Activated CD8-positive, alpha-beta memory T cell treated with anti-CD3 and anti-CD28 coated beads for 1 hour (primary cell): ENCODE measurements at places on chromosomes 2 and 18.

DNA sequence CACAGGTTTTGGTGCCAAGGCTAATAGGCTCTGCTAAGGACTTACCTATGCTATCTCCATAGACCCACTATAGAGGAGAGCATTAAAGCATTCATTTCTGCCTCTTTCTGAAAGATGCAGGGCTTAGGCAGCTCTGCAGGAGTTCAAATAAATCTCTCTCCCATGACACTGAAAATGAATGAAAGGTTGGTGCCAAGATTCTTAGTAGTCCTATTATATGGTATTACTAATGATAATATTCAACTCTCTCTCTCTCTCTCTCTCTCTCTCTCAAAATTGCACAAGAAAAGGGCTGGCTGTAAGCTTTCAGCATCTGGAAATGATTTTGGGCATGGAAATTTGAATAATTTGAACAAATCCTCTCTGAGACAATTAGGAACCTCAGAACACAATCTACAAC, 433.7 kb downstream of the MBD2 start:
- no peak for DNase-seq

DNA sequence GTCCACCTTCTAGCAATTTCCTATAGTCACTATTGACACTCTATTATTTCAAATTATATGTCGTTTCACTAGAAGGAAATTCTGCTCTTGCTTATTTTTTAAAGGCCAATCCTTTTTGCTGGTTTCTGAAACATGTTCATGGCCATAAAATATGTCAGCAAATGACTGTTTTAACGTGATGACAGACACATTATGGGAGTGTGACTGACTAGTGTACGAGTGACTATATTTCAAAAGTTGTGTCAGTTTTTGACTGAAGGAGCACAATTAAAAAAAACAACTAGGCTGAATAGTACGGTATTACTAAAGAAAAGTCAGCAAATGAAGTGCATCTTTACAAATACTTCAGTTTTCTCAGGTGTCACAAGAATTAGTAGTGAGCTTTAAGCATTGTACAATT, 196.0 kb downstream of the NR4A2 start:
- no peak for DNase-seq

GRCh38 chr2:126858013-126858412, 40.7 kb upstream of the TEX51 start:
- DNase-seq: no peak

DNA sequence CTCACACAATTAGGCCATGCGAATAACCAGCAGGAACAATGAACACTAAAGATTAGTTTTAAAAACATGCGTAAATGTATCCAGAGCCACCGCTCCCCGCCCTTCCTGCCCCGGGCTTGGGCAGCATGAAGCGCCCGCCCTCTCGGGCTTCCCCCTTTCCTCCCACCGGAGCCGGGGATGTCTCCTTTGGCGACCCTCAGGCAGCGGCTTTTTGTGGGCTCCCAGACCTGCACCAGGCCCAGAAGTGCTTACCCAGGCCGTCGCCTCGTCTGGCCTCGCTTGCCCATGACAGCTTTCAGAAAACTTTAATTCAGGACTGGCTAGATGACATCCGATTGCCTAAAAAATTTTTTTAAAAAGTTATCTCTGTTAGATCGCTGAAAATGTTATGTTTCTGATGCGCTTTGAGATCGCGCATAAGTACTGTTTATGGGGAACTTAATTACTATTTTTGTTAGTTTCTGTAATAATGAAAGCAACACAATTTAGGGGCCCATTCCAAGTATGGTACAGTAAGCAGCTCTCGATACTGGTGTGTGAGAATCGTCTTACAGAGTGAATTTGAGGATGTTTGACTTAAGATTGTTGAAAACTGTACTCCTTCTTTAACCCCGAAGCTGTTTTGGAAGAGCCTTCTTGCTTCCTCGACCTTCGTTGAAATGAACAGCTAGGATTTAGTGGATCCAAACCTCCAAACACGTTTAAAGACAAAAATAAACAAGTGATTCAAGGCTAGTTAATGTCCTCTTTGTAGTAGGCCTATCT, 1.1 kb downstream of the MAP3K20 start:
- DNase-seq: no peak

GRCh38 chr2:124258140-124258880, 233.2 kb downstream of the CNTNAP5 start:
- DNase-seq: no peak

- DNase-seq: no peak
Measured at GRCh38 chr2:170481201-170481600, 233.9 kb upstream of the SP5 start.

- no peak for DNase-seq
Measured at GRCh38 chr2:233766416-233766815, 6.3 kb downstream of the UGT1A1 start.

- DNase-seq: no peak
Measured at GRCh38 chr2:175606010-175606841, 395.8 kb downstream of the LNPK start.

DNA sequence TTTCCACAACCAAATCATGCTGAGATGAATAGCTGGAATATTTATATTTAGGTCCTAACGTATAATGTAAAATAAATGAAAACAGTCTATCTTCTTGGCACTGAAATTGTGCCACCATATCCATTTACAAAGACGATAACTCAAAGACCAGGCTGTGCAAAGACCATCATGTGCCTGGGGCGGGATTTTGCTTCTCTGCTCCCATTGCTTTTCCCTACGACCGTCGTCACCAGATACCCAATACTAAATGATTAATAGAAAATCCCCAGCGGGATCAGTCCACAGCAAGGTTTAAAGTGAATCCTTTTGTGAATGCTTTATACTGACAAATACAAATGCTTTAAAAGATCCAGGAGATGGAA, 194.3 kb upstream of the ARL4C start:
- no peak for DNase-seq

DNA sequence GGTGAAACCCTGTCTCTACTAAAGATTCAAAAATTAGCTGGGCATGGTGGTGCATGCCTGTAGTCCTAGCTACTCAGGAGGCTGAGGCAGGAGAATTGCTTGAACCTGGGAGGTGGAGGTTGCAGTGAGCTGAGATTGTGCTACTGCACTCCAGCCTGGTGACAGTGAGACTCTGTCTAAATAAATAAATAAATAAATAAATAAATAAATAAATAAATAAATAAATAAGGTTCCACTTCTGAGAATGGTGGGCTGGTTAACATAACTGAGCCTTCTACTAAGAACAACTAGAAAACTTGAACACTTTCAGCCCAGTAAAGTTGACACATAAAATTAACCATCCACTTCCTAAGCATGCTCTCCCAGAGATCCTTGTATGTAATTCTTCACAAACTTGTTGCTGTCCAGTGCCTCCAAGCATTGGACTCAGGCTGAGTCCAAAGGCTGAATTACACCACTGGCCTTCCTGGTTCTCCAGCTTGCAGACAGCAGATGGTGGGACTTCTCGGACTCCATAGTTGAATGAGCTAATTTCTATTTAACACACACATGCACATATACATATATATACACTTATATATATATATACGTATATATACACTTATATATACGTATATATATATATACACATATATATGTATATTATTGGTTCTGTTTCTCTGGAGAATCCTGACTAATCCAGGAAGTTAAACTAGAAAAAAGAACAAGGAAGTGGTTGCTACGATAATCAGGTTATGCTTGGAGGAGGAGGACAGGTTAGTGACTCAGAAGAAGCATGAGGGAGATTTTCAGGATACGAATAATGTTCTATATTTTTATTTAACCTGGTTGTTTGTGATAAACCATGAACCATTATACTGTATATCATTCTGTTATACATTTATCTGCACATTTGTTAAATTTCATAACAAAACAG, 348.8 kb downstream of the METTL4 start:
- no peak for DNase-seq

- no peak for DNase-seq
Measured at GRCh38 chr2:98793897-98794830, 63.2 kb upstream of the MGAT4A start.

GRCh38 chr2:85621338-85621737, 5.4 kb downstream of the USP39 start:
- DNase-seq: no peak

DNA sequence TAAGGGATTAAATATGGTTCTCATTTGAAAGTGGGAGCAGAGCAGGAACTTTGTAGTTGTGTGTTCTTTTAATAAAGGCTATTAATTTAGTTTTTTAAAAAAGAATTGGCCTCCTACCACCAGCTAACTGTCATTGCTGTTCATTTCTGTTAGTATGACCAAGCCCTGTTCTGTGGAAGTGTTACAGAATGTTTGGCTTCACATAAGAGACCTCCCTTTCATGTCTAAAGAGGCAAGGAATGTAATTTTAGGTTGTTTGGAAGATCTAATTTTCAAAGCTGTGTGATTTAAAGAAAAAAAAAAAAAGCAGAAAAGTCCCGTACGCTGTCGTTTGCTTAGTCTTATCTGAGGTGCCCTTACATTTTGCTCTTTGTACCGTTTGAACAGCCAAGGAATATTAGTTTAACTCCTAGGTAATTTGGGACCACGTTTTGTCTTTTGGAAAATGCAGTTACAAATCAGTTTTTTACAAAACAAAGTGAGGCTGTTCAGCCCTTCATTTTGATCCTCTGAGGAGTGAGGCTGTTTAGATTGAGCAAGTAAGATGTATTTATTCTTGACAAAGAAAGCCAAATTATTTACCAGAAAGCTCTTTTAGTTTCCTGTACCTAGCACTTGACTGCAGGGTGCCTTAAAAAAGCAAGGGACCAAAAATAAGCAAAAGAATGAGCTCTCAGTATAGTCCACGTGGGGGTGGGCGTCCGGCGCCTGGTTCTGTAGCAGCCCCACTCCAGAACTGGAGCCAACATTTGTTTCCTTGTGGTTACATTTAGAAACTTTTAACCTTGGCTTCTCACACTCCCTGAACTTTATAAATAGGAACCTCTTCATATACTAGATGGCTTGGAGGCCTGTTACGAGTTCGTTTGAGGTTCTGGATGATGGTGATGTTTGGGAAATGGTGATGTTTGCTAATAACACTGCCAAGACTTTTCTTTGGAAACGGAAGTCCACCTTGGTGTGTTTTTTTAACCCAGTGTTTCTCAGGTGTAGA, 136.2 kb downstream of the FMNL2 start:
- DNase-seq: no peak

- no peak for DNase-seq
Measured at GRCh38 chr18:42635378-42636048, 480.0 kb downstream of the RIT2 start.

- DNase-seq: no peak
Measured at GRCh38 chr2:138280999-138281695, 220.4 kb upstream of the SPOPL start.

DNA sequence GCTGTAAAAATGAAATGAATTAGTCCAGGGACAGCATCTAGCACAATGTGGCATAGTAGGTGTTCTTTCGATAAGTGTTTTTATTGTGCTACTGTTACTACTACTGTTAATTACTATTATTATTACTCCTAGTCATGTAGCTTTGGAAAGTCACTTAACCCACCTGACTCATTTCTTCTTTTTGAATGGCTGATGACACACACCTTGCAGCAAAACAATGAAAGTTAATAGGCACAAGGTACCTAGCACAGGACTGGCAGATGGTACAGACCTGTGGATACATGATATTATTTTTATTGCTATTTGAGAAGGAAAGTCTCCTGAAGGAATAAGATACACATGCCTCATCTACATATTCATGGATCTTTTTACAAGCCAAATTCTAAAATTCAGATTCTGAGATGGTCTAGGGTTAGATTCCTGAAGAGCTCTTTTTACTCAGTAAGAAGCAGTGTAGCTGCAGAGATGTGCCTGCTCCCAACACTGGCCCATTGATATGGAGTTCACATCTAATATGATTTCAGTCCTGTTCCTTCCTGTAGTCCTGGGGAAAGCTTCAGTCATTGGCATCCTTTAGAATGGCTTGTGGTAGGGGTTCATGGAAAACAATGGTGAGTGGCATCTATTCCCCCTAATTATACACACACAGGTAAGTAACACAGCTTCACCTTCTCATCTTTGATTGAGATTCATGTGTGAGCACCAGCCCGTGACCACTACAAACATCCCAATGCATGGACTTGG, 7.9 kb upstream of the ERMN start:
- no peak for DNase-seq

DNA sequence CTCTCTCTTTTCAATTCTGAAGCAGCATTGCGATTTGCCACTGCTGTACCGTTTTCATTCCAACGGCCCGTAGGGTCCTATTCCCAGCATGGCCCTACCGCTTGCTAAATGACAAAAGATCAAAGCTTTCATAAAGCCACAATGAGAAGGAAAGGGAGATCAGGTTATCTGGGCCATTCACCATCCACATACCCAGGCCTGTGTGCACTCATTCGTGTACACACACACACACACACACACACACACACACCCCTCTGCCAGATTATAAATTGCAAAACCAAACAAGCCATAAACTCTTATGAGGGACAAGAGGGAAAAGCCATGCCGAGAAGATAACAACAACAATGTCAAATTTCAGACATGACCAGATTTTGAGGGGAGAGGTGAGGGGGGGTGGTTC, 282.3 kb downstream of the BCL11A start:
- no peak for DNase-seq

DNA sequence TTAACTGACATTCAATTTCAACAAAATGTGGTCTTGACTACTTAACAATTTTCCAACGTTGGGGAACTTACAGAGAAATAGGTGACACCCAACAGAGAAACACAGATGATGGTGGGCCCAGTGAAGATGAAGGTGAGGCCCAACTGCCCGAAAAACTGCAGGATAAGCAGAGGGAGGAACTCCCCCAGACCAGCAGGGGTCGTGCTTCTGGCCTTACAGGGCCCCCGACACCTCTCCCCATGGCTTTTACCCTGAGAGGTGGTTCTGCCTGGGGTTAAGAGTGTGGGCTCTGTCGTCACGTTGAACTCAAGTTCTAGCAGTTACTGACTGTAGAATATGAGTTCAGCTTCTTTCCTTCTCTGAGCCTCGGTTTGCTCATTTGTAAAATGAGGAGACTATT, 119.5 kb upstream of the SMIM21 start:
- DNase-seq: no peak

DNA sequence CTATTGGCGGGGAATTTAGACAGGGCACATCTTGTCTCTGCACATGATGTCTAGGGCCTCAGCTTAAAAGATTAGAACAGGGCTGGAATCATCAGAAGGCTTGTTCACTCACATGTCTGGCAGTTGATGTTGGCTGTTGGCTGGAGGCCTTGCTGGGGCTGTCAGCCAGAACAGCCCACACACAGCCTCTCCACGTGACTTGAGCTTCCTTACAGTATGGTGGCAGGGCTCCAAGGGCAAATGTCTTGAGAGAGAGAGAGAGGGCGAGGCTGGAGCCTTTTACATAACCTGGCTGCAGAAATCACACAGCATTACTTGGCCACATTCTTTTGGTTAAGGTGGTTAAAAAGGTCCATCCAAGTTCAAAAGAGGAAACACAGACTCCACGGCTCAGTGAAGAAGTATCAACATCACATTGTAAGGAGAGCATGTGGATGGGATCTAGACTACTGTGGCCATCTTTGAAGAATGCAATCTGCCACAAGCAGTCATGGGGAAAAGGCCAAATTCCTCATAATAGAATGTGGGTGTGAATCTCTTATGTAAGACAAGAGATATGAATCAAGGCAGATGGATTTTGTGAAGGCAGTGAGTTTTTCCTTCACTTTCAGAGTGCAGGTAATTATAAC, 30.4 kb downstream of the SRSF7 start:
- no peak for DNase-seq

GRCh38 chr2:37349231-37349860, 4.9 kb downstream of the QPCT start:
- no peak for DNase-seq
